ENCODE measurements at places on chromosomes 4 and X. TPM values are rescaled to one million over a fixed set of nuclear protein-coding genes. Genes with fewer than 3 reads are reported as not detected.
A peak's percentile ranks its signal among the peaks of the same experiment; 100 is the strongest.

GRCh38 chrX:134774190-134775048, 116.1 kb upstream of the PLAC1 start:
- no peak overlapping the region for H3K27ac ChIP-seq
- H3K36me3 ChIP-seq, result peaks cover 24% of the 10 kb centered on the region
- H3K27me3 ChIP-seq, result no peaks in the 10 kb centered on the region
- H3K4me1 ChIP-seq, result no peaks in the 10 kb centered on the region
- no peak overlapping the region for H3K4me3 ChIP-seq
- DNase-seq, result no peak

DNA sequence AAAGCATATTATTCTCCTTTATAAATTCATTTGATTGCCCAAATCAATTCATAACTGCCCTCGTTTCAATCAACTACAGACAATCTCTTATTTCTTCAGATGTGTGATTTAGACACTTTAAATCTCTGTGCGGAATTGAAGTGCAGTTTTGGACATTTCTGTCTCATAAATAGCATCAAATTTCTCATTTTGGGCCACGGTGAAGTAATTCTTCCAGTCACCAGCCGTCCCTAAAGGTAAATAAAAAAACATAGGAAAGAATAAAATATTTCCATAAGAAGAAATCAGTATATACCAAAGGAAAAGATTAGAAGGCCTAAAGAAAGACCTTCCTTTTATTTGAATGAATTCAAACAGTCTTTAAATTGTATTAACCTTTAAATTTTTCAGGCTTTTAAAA, 33.4 kb downstream of the SULT1B1 start:
- no peaks in the 10 kb centered on the region for H3K4me1 ChIP-seq
- H3K4me3 ChIP-seq, result no peak overlapping the region
- H3K36me3 ChIP-seq, result no peaks in the 10 kb centered on the region
- DNase-seq, result no peak
- H3K27ac ChIP-seq, result no peak overlapping the region

GRCh38 chrX:107718156-107718621, 57.4 kb downstream of the TSC22D3 start:
- peaks cover 48% of the 10 kb centered on the region for H3K4me1 ChIP-seq
- no peaks in the 10 kb centered on the region for H3K27me3 ChIP-seq
- DNase-seq, result peak; percentile 49
- H3K4me3 ChIP-seq, result no peak overlapping the region
- H3K36me3 ChIP-seq, result peaks cover 27% of the 10 kb centered on the region

GRCh38 chr4:3823496-3824341, 57.5 kb downstream of the ADRA2C start:
- DNase-seq, result no peak
- no peak overlapping the region for H3K4me3 ChIP-seq
- no peaks in the 10 kb centered on the region for H3K27me3 ChIP-seq
- H3K36me3 ChIP-seq, result no peaks in the 10 kb centered on the region

GPAT3 gene
- 0.54 TPM for total RNA-seq
